T-helper 2 cell treated with Interferon-gamma antibody and Interleukin-4, amounts not matched to agents 100 ng/mL and 5 ng/mL, for 36 hours (primary cell): ENCODE measurements at places on chromosomes 3 and 15. TPM values are rescaled to one million over a fixed set of nuclear protein-coding genes. Genes with fewer than 3 reads are reported as not detected.

The HHATL gene
- not detected in 2 replicates for total RNA-seq

The PLD1 gene
- 0.55 and 1.2 TPM in 2 replicates for total RNA-seq

The KLHL40 gene
- total RNA-seq: not detected in 2 replicates

The STARD5 gene
- total RNA-seq: 3.1 and 3.2 TPM in 2 replicates

The DTWD1 gene
- 17.5 and 20.5 TPM in 2 replicates for total RNA-seq
